ENCODE measurements at places on chromosomes 12 and 14.

GRCh38 chr14:49907186-49907585, 14.3 kb downstream of the ARF6 start:
- DNase-seq: peak; percentile 26

DNA sequence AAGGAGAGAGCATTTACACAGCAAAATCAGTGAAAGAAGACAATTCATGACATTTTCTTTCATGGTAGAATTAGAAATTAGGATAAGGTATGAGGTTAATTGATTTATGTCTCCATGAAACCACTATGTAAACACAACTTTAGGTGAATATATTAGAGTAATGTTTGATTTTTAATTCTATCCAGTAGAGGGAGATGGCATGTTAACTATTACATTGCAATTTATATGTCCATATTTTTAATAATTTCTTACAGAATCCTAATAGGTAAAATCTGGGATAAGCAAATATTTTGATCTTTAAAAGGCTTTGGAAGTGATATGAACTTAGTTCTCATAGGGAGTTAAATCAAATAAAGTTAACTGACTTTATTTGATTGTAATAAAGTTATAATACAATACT, 373.4 kb upstream of the PDE3A start:
- no peak for DNase-seq

- DNase-seq: no peak
Observed at GRCh38 chr12:110316861-110317260, 35.8 kb downstream of the ATP2A2 start.

DNA sequence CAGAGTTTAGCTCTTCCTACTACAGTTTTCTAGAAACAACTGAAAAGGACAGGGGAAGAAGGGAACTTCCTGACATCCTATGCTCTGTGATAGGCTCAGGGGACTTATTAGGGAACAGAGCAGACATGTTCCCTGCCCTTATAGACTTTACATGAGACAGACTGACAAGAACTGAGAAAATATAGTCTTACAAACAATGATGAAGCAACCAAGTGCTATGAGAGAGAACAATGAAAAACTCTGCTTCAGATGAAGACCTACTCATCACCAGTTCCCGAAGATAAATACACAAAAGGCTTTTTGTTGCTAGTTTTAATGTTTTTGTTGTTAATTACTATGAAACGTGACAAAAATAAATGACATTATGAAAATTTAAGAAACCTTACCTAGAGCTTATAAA, 115.3 kb downstream of the SEC23A start:
- no peak for DNase-seq

- DNase-seq: no peak
Observed at GRCh38 chr12:103382119-103382518, 113.6 kb downstream of the C12orf42 start.

GRCh38 chr12:65605019-65605418, 219.3 kb upstream of the HMGA2 start:
- no peak for DNase-seq

DNA sequence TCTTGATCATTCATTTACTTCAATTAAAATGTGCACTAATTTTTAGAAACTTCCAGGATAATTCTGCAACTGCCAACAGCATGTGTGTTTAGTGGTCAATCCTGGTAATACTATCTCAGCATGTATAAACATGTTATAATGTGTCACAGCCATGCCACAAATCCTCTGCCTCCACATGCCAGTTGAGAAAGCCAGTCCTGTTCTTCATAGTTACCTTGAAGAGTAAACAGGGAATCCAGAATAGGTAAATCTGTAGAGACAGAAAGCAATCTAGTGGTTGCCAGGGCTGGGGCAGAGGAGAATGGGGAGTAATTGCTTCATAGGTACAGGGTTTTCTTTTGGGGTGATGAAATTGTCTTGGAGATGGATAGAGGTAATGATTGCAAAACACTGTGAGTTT, 85.9 kb downstream of the ARMH4 start:
- DNase-seq: no peak

- DNase-seq: no peak
Observed at GRCh38 chr14:68726093-68726695, 66.7 kb downstream of the ZFP36L1 start.

DNA sequence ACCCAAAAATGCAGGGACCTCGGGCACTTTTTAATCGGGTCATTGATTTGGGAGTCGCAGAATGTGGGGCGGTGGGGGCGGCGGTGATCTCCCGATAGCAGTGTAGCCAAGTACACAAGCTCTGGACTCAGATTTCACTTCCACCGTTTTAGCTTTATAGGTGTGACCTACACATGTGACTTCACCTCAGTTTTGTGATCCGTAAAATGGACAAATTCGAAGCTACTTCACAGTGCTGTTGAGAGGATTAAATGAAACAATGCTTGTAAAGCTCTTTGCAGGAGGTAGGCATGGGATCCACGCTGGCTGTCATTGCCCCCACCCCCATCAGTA, 478 bp downstream of the RITA1 start:
- peak; percentile 41 for DNase-seq

Measured in tongue (tissue), 3 donors.